ENCODE measurements at places on chromosomes 13 and 19.
A peak's percentile ranks its signal among the peaks of the same experiment; 100 is the strongest.

DNA sequence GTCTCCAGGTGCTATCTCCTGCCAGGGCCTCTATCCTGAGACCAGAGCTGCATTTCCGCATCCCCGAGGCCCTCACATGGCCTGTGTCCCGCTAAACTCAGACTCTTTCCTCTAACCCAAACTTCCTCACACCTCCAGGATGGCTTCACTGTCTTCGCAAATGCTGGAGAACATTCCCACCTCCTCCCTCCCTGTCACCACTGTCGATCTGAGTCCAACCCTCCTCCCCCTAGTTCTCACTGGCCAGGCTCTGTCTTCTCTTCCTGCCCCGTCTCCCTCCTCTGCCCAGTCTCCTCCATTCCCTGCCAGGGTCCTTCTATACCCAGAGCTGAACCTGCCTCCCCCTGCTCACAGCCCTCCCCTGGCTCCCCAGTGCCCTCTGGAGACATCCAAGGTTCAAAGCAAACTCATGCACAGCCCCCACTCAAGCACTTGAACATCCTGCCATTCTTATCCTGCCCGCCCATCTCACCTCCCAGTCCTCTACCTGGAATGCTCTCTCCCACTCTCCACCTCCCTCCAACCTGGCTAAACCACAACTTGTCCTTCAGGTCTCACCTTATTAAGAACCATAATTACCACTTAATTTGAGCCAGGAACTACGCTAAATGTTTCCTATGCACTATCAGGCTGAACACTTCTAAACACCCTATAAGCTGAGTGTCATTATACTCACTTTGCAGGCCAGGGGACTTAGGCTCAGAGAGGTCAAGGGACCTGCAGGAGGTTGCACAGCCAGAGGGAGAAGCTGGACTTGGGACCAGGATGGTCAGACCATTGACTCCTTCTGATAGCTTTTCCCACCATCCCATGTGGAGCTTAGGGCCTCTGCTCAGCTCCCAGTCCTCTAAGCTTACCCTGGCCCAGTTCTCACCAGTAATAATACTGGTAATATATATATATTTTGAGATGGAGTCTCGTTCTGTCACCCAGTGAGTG, 961 bp upstream of the VSIG10L start:
- DNase-seq = no peak

- DNase-seq = no peak
Measured at GRCh38 chr19:734716-735115, 16.2 kb upstream of the MISP start.

- no peak for DNase-seq
Measured at GRCh38 chr19:42497492-42498168, 30.7 kb downstream of the CEACAM1 start.

DNA sequence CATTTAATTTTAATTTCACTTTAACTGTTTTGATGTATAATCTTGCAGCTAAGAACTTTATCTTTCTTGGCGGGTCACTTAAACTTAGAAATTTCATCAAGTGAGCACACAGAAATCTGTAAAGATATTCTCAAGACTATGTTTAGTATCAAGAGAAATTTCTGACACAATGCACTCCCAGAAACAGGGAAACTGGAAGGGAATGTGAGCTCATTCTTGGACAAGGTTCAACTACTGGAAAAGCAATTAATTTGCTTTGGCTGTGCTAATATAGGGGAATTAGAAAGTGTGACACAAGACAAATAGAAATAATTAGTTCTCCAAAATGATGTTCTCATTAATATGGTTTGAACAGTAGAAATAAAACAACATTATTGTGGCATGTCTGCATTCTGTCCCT, 402.3 kb downstream of the DACH1 start:
- peak; percentile 7 for DNase-seq

DNA sequence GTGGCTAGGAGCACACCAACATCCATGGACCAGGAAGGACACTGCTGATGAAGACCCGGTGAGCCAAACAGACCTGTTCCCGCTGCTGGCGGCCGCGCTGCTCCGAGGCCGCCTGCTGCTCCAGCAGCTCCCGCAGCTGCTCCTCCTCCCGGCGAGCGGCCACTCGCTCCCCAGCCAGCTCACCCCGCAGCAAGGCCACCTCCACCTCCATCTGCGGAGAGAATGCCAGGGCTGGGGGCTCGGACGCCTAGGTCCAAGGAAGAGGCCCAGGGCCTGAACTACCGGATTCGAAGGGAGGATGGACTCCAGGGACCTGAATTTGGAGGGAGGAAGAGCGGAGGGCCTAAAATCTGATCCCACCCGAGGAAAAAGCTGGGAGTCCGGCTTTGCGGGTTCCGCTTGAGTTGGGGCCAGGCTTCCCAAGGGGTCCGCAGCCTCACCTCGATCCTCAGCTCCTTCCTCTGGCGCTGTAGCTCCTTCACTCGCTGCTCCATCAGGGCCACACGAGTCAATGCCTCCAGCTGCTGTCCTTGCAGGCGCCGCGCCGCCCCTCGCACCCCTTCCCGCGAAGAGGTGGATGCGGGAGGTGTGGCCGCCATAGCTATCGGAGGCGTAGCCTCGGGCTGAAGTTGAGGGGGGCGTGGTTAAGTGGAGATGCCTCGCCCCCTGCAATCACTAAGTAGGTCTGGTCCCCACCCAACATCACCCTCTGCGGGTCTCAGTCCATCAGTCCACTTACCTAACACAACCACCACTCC, 2.7 kb downstream of the PHLDB3 start:
- no peak for DNase-seq

DNA sequence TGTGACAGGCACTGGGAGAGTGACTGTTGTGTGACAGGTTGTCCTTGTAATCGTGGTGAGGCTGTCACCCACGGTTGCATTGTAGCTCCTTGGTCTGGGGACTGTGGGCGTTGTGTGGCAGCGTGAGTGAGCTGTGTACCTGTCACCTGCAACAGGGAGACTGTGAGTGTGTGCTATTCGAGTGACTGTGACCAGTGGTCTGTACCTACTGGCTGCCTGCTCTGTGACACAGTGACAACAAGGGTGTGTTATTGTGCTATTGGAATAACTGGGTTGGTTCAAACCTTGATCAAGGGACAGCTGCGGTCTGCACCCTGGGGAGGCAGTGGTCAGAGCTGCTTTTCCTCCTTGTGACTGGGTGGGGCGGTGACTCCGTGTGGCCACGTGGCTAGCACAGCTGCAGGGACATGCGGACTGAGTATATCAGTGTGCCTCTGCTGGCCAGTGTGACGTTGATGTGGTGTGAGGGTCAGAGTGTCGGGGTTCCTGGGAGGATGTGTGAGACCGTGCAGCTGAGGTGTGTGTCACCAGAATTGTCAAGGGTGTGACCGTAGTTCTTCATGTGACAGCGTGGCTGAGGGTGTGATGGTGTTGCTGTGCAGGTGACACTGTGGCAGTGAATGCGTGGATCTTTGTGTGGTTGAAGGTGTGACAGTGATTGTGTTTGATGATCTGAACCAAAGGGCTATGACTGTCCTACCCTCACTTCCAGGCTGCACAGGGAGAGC, 10.1 kb upstream of the NFIX start:
- no peak for DNase-seq

DNA sequence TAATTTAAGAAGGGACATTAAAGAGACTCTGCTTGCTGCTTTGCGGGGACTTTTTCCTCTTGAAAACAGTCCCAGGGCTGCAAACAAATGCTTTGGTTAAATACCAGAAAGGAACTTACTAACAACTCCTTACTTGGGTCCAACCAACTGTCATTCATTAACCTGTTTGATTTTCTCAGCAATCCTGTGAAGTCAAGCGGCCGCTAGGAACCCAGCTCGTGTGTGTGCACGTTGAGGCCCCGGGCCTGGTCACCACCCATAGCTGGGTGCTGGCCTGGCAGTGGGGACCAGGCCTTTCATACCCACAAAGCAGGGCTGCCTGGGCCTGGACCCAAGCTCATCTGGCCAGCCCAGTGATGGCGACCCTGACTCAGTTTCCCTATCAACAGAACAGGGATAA, 50.7 kb downstream of the C1QTNF9 start:
- no peak for DNase-seq

- no peak for DNase-seq
Measured at GRCh38 chr19:38942471-38943181, 11.9 kb downstream of the MRPS12 start.

DNA sequence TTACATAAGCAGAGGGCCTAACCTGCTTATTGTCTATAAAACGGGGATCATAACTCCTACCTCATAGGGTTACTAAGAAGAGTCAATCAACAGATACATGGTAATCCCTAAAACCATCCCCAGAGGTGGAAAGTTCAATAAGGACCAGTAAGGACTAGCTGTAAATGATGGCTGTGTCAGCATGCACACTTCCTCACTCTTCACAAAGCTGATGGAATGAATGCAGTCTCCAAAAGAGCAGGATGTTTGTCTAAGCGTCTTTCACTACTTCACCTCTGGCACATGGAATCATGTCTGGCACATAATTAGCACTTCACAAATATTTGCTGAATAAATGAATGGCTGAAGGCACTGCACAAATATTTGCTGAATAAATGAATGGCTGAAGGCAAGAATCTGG, 134.2 kb downstream of the MIPEP start:
- DNase-seq = no peak

DNA sequence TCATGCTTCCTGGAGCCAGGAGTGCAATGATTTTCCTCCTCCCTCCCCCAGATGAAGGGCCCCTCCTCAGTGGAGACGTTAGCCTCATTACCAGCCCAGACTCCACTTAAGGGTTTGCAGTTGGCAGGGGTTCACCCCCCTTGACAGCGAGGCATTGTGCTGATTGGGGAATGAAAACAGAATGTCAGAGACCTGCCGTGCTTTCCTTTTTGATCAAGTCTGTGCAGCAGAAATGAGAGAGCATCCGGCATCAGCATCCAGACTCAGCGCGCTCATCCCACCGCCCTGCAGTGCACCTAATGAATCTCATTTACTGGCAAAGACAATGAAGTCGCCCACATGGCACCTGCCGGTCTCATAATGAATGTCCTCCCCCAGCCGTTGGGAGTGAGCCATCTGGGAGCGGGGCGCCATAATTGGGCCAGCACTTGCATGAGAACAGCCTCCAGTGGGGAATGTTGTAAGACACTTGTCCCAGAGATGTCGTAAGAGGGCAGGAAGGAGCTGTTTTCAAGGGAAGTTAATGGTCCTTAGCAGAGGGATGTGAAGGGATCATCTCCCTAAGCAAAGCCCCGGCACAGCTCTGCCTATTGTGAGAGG, 98.3 kb upstream of the UQCRFS1 start:
- DNase-seq = no peak

- DNase-seq = no peak
Measured at GRCh38 chr13:41973247-41973741, 12.4 kb upstream of the VWA8 start.

GRCh38 chr13:37481011-37481884, 117.3 kb downstream of the POSTN start:
- peak; percentile 46 for DNase-seq

DNA sequence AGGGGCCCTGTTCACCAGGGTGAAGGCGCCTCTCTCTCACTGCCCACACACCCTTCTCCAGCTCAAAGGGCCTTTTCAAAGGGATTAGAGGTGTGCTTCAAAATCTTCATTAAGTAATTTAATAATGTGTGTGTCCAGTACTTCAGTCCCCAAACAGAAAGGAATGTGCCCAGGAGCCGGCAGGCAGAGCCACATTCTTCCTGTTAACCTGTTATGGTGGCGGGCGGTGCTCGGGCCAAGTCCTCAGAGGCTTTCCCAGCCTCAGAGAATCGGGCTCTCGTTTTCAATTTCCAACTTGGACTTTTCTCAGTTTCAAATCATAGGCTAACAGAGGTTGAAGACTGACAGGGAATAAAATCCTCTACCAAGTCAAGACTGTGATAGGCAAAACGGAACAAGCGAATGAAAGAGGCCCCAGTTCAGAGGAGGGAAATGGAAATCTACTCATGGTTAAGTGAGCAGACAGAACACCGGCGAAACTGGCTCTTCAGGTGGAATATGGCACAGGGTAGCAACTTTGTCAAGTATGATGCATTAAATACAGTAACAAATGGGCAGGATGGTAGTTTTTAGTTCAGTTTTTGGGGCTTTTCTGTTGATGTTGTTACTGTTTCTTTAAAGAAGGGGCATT, 68.6 kb downstream of the FOXO1 start:
- no peak for DNase-seq

GRCh38 chr13:82010780-82011179, 1669.9 kb upstream of the SPRY2 start:
- DNase-seq = peak; percentile 6

DNA sequence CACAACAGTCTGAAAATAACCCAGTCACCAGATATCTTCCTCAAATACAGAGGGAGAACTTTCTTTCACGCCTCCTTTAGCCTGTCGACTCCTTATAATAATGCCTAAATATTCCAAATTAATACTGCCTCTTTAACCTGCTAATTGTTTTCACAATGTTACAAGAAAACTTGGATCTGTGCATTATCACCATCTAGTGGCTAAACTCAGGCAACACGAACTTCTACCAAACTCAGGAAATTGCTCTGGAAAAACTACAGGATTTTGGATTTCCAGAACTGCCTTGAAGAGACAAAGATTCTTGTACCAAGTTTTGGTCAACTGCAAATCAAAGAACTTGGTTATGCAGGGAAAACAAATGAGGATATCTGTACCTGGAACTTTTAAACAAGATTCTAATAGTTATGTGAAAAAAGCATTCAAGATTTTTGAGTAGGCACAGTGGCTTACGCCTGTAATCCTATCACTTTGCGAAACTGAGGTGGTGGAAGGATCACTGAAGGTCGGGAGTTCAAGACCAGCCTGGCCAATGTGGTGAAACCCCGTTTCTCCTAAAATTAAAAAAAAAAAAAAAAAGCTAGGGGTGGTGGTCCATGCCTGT, 10.8 kb downstream of the CLN5 start:
- DNase-seq = peak; percentile 65

- peak; percentile 83 for DNase-seq
Measured at GRCh38 chr13:97228850-97229521, 6.9 kb downstream of the MBNL2 start.

GRCh38 chr13:113369189-113369588, 5.3 kb upstream of the GRTP1 start:
- DNase-seq = no peak

DNA sequence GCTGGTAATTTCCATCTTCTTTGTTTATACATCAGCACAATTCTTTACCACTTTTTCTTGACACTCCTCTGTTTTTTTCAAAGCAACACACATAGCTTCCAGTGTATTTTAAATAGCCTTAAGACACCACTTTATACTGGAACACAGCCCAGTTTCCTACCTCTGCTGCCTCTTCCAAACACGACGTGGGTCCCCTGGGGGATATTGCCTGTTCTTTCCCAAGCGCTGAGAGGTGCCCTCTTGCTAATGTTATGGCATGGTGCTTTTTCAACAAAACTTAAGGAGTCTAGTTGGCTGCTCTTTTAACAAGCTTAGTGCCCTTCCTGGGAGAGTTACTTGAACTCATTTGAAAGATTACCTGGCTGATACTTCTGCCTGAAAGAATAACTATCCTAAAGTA, 112.7 kb downstream of the OLFM4 start:
- DNase-seq = no peak

GRCh38 chr13:30748717-30749116, 13.4 kb downstream of the ALOX5AP start:
- no peak for DNase-seq

DNA sequence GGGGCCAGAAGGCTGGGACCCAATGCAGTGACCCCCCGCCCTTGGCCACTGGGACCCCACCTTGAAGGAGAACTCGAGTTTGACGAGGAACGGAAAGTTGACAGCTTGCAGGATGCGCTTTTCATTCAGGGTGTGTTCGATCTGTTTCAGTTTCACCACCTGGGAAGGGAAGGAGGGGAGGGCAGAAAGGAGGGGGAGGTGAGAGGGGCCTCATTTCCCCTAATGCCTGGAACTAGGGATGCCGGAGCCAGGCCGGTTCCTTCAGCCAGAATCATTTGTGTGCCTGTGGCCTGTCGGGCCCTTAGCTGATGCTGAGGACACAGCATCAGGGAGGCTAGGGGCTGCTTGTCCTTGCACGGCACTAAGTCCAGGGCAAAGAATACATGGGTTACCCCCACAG, 12.2 kb upstream of the SAMD1 start:
- DNase-seq = no peak

GRCh38 chr13:110283736-110284517, 23.0 kb downstream of the COL4A1 start:
- DNase-seq = no peak
